Endothelial cell of coronary artery (primary cell): ENCODE measurements at places on chromosomes 6 and 20. TPM values are rescaled to one million over a fixed set of nuclear protein-coding genes. Genes with fewer than 3 reads are reported as not detected.

Gene ZNF391
- total RNA-seq = 0.54 and 0.66 TPM in 2 replicates

Gene CCN6
- total RNA-seq = not detected in 2 replicates

Gene VPS16
- total RNA-seq = 46.4 and 70.4 TPM in 2 replicates

Gene HAO1
- total RNA-seq = not detected in 2 replicates

Gene SH3BGRL2
- total RNA-seq = 8.3 and 15.9 TPM in 2 replicates

Gene TFAP2D
- not detected in 2 replicates for total RNA-seq

Gene CDH4
- total RNA-seq = 3.4 and 4.3 TPM in 2 replicates

Gene FAM83C
- total RNA-seq = not detected in 2 replicates

Gene RSPO3
- total RNA-seq = 0.90 and 1.0 TPM in 2 replicates
